ENCODE measurements at places on chromosomes 1 and 21.
A peak's percentile ranks its signal among the peaks of the same experiment; 100 is the strongest.

DNA sequence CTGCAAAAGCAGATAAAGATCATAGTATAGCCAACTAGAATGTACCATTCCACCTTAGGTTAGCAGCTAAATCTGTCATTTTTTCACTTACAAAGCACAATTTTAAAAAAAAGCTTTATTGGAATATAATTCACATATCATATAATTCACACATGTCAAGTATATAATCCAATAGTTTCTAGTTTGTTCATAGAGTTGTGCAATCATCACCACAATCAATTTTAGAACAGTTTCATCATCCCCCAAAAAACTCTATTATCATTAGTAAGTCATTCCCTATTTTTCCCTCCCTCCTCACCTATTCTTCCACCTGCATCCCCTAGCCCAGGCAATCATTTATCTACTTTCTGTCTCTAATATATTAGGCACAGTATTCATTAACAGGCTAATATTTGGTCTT, 32.0 kb upstream of the INSL5 start:
- no peak for DNase-seq

DNA sequence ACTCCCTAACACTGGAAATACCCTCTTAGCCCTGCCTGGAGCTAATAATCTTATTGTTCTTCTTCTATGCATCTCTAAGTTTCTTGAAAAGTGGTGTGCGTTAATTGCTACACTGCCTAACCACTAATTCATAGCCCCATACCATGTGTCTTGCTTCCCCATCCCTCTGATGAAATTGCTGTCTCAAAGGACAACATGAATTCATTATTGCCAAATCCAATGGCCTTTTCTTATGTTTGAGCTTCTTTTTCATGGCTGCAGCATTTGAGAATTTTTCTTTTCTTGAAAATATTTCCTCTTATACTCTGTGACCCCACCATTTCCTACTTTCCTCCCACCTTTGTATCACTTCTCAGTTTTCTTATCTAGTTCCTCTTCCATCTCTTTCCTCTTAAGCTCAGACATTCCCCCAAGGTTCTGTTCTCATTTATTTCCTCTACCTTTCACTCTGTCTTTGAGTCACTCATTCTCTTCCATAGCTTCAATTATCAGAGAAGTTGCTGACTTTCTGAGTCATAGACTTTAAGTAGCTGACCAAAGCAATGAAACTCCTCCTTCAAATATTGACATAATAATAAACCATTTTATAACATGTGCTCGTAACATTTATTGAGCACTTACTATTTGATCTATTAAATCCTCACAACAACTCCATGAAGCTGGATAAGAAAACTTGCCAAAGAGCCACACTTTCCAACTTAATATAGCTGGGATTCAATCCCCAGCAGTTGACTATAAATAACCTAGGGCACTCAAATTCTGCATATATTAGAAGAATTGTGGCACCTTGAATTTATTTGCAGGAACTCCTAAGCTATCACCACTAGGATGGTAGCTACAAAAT, 35.5 kb upstream of the ATP6V1G3 start:
- no peak for DNase-seq

DNA sequence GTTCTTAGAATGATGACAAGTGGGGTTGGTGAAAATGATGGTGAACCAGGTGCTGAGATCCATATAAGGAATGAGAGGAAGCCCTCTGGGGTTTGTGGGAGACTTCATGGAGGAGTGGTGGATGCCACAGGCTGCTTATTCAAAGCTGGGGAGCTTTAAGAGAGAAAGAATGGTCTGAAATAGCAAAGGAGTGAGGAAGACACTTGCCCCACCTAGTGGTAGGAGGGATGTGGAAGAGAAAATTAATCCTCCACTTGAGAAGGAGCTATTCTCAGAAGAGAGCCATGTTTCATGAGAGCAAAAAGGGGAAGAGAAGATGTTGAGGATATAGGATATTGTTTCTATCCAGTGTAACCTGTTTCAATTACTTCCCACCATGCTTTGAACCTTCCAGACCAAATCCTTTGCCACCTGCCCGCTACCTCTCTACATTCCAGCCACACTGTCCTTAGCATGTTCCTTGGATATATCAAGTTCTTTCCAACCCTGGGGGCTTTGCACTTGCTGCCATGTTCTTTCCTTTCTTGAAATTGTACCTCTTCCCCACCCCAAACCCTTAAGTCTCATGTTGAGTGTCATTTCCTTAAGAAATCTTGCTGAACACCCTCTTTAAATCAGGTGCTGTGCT, 19.6 kb upstream of the ZNF648 start:
- DNase-seq = no peak

DNA sequence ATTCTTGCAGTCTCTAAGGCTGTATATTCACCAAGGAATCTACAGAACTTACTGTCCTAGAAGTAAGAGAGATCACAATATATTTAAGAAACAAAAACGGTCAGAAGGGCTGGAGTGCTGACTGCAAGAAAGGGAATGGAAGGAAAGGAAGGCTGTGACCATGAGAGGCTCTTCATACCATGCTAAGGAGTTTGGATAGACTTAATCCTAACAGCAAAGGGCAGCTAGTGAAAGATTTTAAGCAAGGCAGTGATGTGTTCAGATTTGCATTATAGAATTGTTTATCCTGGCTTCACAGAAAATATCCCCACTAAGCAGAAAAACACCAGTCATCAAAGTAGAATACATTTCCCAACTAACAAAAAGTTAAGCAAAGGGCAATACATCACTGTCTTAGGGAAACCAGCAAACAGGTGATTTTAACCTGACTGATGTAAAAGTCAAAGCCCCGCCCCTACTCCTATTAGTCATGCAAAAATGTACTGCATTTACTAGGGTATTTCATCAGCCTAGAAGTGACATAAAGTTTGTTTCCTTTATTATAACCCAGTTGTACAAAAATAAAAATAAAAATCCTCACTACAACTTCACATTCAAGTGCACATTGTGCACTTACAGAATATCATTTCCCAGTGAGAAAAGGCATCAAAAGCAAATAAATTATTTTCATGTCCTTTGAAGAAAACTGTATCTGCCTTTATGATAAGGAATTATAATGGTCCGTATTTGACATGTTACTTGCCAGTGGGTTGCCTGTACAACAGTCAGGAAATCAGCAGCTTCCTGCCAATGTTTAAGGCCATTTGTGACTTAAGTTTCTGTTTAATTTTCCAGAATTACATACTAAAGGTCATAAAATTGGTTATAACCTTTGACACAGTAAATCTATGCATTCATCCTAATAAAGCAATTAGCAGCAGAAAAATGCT, 17.2 kb downstream of the JAK1 start:
- DNase-seq = peak; percentile 84

DNA sequence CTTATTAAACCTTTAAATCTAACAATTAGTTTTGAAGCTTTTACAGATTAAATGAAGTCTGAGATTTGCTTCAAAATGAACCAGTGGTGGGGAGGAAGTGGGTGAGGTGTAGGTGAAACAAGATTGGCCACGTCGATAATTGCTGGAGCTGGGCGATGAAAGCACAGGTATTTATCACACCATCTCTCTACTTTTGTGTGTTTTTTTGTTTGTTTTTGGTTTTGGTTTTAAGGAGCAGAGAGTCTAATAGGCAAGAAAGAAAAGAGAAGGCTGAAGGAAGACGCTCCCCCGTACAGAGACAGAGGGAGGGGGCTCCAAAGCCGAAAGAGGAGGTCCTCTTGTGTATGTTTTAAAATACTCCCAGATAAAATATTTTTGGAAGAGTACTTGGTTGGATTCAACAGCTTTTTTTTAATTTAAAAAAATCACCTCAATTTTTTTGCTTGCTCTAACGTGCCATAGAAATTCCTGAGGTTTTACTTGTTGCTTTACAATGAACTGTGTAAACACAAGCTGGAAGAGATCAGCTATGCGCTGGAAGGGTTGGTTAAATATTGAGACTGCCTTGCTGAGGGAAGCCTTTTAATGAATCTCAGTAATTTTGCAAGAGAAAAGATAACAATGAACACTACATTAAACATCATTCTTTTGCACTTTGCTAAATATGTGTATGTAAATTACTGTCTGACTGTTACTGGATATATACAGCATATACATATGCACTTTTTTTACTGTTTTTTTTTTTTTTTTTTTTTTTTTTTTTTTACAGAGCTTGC, 6.7 kb upstream of the LGALS8 start:
- DNase-seq = peak; percentile 38

GRCh38 chr1:185483664-185484450, 166.8 kb upstream of the IVNS1ABP start:
- DNase-seq = peak; percentile 4

GRCh38 chr1:149967646-149968045, 31.0 kb upstream of the MTMR11 start:
- DNase-seq = no peak

- no peak for DNase-seq
Measured at GRCh38 chr1:198064181-198064580, 92.6 kb upstream of the NEK7 start.

DNA sequence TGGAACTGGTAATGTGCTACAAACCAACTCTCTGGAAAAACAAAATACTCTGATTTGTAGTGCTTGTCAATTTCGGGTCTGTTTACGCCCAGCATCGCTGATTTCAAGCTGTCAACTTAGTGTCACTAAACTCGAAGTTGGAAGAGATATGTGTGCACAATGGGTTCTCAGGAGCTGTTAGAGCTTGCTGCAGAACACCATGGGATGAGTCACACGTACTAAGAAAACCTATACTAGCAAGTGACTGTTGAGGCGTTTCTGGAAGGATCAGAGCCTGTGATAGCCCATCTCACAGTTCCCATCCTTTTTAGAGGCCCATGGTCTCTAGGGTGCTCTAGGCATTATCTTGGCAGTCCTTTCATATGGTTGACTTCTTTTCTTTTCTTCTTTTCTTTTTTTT, 14.3 kb downstream of the GMEB1 start:
- DNase-seq = no peak
